ENCODE measurements at places on chromosomes 6 and 20.
A peak's percentile ranks its signal among the peaks of the same experiment; 100 is the strongest.

- DNase-seq: no peak
These were observed 20.0 kb upstream of the LBP start for GRCh38 chr20:38326309-38326708.

- DNase-seq: no peak
These were observed 154.0 kb downstream of the PRL start for GRCh38 chr6:22142856-22143255.

GRCh38 chr6:5398530-5398929 lies 137.2 kb downstream of the FARS2 start:
- DNase-seq: no peak

- no peak for DNase-seq
These were observed 42.0 kb upstream of the KIF16B start for GRCh38 chr20:16615199-16615598.

DNA sequence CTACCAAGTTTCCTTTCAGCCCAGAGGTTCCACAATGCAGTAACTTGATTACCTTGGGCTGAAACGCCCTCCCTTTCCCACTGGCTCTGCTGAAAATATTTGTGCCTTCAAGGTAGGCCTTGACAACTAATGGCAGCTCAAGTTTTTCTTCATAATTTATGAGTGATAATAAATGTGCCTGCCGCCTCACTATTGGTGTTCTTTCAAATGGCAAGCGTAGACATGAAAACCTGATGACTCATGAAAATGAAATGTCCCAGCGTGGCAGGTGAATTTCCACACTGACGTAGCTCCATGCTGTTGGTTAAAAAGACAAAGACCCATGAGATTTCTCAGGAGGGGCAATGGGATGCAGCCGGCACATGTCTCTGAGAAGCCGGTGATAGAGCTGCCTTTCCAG lies 107.2 kb upstream of the GGTLC1 start:
- DNase-seq: no peak

- no peak for DNase-seq
These were observed 13.7 kb downstream of the GSTA4 start for GRCh38 chr6:52981222-52981900.

GRCh38 chr6:19838442-19839236 lies 1.5 kb downstream of the ID4 start:
- DNase-seq: peak; percentile 31

DNA sequence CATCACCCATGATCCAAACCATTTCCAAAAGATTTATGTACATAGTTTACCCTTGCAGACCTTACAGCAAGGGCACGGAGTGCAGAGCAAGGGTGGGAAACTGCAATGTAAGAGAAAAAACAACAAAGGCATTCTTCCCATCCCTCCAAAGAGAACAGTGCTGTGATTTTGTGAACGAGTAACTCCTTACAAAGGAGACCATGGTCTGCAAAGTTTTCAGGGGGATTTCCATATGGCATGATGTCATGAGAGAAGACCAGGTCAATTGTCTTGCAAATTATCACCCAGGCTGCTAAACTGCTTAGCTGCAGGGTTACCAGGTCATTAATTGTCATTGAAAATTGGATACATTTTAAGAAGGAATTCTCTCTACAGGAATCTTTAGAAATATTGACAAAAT lies 58.3 kb downstream of the LAMP5 start:
- DNase-seq: no peak

All from NCI-H1930 (cell line).